Effector memory CD4-positive, alpha-beta T cell (primary cell): ENCODE measurements at places on chromosomes 6 and 20.

- peak; percentile 69 for DNase-seq
Observed at GRCh38 chr6:167093922-167094432, 28.9 kb upstream of the CCR6 start.

DNA sequence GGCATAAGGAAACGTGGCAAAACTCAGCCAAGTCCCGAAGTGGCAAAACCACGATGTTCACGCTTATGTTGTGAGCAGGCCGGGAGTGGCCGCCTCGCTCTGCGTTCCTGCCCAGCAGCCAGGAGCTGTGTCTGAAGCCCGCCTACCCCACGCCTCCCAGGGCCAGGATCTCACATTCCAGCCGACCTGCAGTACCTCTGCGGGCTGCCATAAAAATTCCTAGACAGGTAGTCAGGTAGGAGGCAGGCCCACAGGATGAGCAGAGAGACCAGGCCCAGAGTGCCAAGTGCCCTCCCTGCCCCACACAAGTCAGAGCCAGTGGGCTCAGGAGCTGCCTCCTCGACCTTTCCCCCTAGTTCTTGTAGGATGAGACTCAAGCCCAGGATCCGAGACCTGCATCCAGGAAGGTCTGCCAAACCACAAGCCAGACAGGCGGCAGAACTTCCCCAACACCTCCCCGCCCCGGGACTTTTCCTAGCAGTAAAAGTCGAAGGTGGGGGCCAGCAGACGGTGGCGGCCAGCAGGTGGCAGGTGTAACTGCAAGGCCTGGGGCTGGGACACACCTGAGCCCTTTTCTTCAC, 16.7 kb downstream of the PMEPA1 start:
- DNase-seq, result no peak

DNA sequence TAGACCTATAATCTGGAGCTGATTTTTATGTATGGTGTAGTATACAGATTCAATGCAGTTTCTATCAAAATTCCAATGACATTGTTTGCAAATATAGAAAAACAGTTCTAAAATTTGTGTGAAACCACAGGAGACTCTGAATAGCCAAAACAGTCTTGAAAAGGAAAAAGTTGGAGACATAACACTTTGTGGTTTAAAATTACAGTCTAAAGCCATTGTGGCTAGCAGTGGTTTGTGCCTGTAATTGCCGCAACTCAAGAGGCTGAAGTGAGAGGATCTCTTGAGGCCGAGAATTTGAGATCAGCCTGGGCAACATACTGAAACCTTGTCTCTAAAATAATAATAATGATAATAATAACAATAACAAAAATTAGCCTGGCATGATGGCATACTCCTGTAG, 213.7 kb downstream of the CDKAL1 start:
- no peak for DNase-seq

GRCh38 chr6:156944412-156944811, 167.2 kb downstream of the ARID1B start:
- DNase-seq, result no peak

- DNase-seq, result no peak
Observed at GRCh38 chr20:31595654-31596411, 9.3 kb upstream of the ID1 start.

GRCh38 chr6:10531942-10532341, 10.8 kb downstream of the GCNT2 start:
- DNase-seq, result no peak

GRCh38 chr6:148934961-148935360, 188.1 kb downstream of the UST start:
- no peak for DNase-seq

DNA sequence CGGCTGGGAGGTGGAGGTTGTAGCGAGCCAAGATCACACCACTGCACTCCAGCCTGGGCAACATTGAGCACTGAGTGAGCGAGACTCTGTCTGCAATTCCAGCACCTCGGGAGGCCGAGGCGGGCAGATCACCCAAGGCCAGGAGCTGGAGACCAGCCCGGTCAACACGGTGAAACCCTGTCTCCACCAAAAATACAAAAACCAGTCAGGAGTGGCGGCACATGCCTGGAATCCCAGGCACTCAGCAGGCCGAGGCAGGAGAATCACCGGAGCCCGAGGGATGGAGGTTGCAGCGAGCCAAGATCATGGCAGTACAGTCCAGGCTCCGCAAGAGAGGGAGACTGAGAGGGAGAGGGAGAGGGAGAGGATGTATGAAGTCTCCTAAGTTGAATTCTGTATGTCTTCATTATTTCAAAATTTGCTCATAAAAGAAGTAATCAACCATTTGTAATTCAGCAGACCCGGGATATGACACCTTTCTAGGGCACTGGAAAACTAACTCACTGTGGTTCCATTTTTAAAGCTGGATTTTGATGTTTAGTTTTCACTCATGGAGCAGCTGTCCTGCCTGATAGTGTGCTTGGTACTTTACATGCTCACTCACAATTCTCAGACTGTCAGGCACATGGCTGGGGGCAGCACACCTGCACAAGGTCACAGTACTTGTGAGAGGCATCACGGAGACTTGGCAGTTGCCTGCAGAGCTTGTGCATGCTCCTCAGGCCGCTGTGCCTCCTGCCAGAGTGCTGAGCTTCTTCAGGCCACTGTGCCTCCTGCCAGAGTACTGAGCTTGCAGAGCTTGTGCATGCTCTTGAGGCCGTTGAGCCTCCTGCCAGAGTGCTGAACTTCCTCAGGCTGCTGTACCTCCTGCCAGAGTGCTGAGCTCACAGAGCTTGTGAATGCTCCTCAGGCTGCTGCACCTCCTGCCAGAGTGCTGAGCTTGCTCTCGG, 106.2 kb downstream of the ERMARD start:
- DNase-seq, result no peak

DNA sequence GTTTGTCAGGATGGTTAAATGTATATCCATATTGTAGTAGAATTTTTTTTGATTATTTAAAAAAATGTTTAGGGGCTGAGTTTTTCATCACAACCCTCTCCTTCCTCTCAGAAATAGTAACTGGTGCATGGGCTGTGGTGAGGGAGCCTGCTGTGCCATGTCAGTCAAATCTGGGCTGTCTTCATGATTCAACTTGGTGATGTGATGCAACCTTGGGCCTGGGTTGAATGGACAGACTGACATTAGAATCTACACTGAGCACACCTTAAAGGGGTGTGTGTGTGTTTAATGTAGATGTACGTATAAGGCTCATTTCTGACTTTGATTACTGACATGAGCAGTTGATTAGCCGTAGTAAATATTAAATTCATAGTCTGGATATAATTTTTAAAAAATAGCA, 3.7 kb downstream of the TJAP1 start:
- DNase-seq, result no peak

GRCh38 chr6:36848658-36849441, 9.6 kb upstream of the CPNE5 start:
- no peak for DNase-seq

- no peak for DNase-seq
Observed at GRCh38 chr20:12022126-12022525, 104.4 kb downstream of the BTBD3 start.

DNA sequence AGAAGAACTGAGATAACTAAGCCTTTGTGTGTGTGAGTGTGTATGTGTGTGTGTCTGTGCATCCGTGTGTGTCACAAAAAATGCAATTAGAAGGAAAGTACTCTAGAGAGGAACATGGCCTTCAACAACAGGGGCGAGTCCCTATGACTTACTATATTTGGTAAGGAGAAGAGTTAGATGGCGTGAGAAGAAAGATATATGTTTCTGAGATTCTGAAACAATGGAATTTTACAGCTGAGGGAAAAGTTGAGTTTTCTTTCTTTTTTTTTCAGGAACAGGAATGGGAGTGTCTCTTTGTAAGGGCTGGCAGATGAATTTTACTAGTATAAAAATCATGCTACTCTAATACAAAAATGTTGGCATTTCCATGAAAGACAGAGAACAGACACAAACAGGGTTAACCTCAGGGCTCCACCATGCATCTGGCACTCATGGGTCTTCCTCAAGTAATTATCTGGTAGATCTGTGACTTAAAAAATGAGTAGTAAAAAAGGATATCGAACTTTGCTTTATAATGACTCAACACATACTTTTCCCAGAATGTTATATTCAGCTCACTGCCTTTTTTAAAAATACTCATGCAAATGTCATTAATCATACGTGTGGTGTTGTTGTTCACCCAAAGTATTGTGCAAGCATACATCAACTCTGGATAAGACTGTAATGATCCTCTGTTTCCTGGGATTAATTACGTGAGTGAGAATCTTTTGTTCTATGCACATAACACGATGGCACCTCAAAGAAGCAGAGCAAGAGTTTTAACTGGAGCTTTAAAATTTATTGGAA, 12.8 kb upstream of the SASH1 start:
- DNase-seq, result no peak

DNA sequence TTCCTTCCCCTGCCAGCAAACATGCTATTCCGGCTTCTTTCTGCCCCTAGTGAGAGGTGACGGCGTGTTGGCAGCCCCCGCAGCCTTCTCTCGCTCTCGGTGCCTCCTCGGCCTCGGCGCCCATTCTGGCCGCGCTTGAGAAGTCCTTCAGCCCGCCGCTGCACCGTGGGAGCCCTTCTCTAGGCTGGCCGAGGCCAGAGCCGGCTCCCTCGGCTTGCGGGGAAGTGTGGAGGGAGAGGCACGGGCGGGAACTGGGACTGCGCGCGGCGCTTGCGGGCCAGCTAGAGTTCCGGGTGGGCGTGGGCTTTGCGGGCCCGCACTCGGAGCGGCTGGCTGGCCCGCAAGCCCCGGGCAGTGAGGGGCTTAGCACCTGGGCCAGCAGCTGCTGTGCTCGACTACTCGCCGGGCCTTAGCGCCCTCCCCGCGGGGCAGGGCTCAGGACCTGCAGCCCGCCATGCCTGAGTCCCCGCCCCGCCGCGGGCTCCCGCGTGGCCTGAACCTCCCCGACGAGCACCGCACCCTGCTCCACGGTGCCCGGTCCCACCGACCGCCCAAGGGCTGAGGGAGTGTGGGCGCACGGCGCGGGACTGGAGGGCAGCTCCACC, 20.0 kb upstream of the PXDC1 start:
- no peak for DNase-seq

DNA sequence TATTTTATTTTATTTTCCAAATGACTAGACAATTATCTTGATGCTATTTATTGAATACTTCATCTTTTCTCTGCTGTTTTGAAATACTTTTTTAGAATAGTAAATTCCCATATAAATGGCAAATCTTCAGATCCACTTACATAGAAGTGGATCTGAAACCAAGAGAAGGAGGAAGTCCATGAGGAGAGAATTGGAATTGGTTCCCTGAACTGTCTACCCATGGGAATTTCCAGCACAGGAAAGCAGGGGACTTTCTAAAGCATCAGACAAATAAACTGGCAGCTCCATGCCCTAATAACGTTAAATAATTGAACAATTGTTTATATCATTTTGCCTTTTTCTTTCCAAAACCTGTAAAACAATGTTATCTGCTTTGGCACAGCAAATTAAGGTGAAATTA, 47.1 kb upstream of the PNRC1 start:
- DNase-seq, result no peak

- no peak for DNase-seq
Observed at GRCh38 chr6:31004794-31005193, 5.5 kb upstream of the MUC22 start.

DNA sequence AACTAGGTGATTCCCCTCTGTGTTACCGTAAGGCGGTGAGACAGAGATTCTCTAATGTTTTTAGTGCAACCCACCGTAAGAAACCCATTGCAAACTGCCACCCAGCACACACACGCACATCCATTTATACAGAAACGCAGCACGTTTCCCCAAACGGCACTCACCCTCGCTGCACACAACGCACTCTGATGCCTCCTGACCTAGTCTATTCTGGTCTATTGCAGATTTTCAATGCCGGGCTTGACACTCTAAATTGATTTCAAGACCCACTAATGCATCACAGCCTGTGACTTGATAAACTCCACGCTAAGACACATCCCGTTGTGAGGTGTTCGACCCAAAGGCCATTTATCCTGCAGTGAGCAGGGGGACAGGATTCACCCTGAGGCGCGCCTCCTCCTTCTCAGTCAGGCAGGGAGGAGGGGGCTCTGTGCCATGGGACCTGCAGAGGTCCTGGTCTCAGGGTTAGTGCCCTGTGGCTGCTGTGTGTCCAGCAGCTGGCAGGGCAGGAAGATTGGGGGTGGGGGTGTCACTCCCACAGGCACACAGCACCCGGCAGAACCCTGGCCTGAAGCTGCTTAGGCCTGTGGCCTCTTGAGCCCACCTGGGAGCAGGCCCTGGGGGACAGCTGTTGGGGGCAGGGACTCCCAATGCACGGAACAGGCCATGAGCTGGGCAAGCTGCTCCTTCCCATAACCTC, 335.6 kb downstream of the PREX1 start:
- DNase-seq, result no peak

DNA sequence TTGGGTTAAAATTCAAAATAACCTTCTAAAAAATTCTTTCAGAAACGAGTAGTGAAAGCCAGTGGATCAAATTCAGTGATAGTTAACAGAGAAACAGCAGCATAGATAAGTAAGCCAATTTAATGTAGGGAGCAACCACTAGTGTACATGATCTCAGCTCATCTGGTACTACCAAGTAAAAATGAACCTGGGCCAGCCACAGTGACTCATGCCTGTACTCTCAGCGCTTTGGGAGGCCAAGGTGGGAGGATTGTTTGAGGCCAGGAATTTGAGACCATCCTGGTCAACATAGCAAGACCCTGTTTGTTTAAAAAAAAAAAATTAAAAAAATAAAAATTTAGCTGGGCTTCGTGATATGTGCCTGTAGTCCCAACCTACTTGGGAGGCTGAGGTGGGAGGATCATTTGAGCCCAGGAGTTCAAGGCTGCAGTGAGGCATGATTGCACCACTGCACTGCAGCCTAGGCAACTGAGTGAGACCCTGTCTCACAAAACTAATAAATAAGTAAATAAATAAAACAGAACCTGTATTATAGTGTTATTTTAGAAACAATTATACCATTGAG, 32.4 kb downstream of the CBFA2T2 start:
- no peak for DNase-seq

GRCh38 chr6:30447237-30447636, 42.1 kb upstream of the HLA-E start:
- no peak for DNase-seq

- no peak for DNase-seq
Observed at GRCh38 chr6:141203902-141204575, 928.7 kb upstream of the GJE1 start.

DNA sequence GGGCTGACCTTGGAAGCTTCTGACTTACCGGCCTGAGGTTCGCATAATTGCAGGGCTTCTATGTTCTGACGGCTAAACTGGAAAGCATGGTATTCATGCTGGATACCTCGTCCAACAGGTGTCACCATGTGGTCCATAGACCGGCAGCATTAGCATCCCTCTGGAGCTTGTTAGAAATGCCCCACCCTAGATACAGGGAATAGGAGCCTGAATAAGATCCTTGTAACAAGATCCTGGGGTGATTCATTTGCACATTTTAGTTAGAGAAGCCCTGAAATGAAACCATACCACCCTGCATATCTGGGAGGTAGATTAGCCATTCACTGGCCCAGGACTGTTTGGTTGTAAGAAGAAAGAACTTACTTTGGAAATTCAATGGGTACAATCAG, 77.7 kb downstream of the TMEM170B start:
- DNase-seq, result no peak

DNA sequence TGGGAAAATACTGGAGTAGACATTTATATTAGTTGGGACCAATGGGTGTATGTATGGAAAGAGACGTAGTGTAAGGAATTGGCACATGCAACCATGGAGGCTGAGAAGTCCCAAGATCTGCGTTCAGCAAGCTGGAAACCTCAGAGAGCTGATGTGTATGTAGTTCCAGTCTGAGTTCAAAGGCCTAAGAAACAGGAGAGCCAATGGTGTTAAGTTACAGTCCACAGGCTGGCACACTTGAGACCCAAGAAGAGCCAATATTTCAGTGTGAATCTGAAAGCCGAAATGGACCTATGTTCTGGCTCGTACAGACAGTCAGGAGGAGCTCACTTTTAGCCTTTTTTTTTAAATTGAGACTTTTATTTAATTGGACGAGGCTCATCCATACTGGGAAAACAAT, 244.2 kb downstream of the CDKAL1 start:
- no peak for DNase-seq

- no peak for DNase-seq
Observed at GRCh38 chr6:71486461-71486860, 197.8 kb downstream of the OGFRL1 start.
